Right cardiac atrium (tissue), 5 donors: ENCODE measurements at places on chromosomes 11 and 22. TPM values are rescaled to one million over a fixed set of nuclear protein-coding genes. Genes with fewer than 3 reads are reported as not detected.

Gene TPH1
- total RNA-seq = 0.31 TPM

Gene SAC3D1
- total RNA-seq = 7.7 TPM

Gene LIF
- 0.59 TPM for total RNA-seq

GRCh38 chr22:23419171-23419570, 160.9 kb downstream of the IGLL1 start:
- DNase-seq = no peak

- no peak for DNase-seq
Observed at GRCh38 chr11:106961518-106961917, 56.8 kb downstream of the GUCY1A2 start.

GRCh38 chr11:71452199-71453036, 585 bp upstream of the NADSYN1 start:
- peak; percentile 81 for DNase-seq

DNA sequence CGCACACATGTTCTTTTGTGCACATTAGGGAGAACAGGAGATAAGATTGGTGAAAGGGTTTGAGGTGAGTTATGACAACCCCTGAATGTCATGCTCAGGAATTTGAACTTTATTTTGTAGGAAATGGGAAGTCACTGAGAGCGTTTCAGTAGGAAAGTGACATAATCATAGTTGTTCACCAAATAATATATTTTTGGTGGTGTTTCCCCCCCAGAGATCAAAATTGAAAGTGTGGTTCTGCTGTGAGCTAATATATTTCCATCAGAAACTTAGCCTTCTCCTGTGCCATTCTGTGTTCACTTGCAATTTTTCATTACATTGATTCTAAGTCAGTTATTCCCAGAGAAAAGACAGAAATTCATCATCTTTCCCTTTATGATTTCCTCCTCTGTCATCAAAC, 64.1 kb upstream of the RCN1 start:
- DNase-seq = no peak

- peak; percentile 94 for DNase-seq
Observed at GRCh38 chr22:20243537-20244249, 24.4 kb downstream of the RTN4R start.

DNA sequence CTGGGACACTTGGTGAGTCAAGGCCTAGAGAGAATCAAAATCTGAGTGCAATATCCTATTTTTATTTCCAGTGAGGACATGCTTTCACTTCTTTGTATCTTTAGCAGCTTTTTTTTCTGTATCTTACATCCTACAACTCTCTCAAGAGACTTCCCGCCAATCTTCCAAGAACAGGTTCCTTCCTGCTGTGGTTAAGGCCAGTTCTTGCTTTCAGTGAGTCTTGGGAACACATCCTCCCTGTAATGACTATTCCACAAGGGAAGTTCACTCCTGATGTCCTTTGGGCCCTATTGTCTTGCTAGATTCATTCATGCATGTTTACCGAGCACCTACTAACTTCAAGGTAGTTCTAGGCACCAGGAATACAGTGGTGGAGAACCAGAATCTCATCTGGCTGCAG, 3.8 kb upstream of the MMP12 start:
- no peak for DNase-seq
